T-cell (primary cell): ENCODE measurements at places on chromosomes 4 and X. TPM values are rescaled to one million over a fixed set of nuclear protein-coding genes. Genes with fewer than 3 reads are reported as not detected.

Gene AWAT2
- not detected for total RNA-seq

Gene CSAG3
- total RNA-seq, result not detected

Gene FRMPD4
- total RNA-seq, result not detected

Gene KLF8
- 6.4 TPM for total RNA-seq

Gene ZCCHC18
- total RNA-seq, result 2.8 TPM

Gene KDR
- total RNA-seq, result 0.28 TPM

Gene P2RY8
- total RNA-seq, result 139 TPM

Gene GAGE13
- total RNA-seq, result not detected
